ENCODE measurements at places on chromosomes 1 and 21. TPM values are rescaled to one million over a fixed set of nuclear protein-coding genes. Genes with fewer than 3 reads are reported as not detected.

GRCh38 chr1:36084497-36085115 lies 712 bp downstream of the TEKT2 start:
- no peak for DNase-seq

DNA sequence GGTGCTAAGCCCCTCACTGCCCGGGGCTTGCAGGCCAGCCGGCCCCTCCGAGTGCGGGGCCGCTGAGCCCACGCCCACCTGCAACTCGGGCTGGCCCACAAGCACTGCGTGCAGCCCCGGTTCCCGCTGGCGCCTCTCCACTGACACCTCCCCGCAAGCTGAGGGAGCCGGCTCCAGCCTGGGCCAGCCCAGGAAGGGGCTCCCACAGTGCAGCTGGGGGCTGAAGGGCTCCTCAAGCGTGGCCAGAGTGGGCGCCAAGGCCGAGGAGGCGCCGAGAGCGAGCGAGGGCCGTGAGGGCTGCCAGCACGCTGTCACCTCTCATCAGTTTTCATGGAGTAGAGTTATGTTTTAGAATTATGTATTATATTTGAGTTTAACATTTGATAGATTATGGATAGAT lies 176.5 kb upstream of the FAM78B start:
- DNase-seq: no peak

- DNase-seq: no peak
Observed at GRCh38 chr1:187873126-187873525, 1044.4 kb downstream of the PLA2G4A start.

Gene LPAR3
- total RNA-seq: 1.3 TPM
